ENCODE measurements at places on chromosomes 16 and 17.

DNA sequence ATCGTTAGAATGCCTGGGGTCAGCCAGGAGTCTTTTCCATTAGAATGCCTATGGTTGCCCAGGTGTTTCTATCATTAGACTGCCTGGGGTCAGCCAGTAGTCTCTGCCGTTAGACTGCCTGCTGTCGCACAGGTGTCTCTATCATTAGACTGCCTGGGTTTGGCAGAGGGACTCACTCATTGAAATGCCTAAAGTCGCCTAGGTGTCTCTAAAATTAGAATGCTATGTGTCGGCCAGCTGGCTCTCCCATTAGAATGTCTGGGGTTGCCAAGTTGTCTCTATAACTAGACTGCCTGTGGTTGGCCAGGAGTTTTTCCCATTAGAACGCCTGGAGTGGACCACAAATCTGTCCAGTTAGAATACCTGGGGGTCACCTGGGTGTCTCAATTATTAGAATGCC lies 2266.5 kb downstream of the TP53TG3F start:
- no peak for DNase-seq

GRCh38 chr16:67284699-67285646 lies 5.6 kb downstream of the PLEKHG4 start:
- DNase-seq: no peak

GRCh38 chr16:48014349-48015135 lies 141.3 kb downstream of the ABCC12 start:
- no peak for DNase-seq

- DNase-seq: no peak
Observed at GRCh38 chr16:88847654-88848053, 9.1 kb downstream of the GALNS start.

GRCh38 chr17:36657390-36657762 lies 56.0 kb downstream of the MRM1 start:
- DNase-seq: no peak

DNA sequence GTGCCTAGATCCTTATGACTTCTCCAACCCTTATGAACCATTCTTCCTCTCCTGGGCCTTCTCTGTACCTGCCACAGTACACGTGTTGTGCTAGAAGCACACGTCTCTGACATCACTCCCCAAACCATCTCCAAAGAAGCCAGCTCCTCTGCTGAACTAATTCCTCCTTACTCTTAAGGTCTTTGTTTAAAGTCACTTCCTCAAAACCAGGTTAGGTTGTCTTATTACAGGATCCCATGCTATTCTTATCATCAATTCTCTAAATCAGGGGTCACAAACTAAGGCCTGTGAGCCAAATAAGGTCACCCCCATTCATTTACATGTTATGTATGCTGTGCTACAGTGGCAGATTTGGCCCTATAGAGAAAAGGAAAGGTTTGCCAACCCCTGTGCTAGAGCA lies 4.0 kb downstream of the SUPT6H start:
- no peak for DNase-seq

All from stimulated activated CD4-positive, alpha-beta T cell treated with anti-CD3 and anti-CD28 coated beads, Interleukin-1b, Interleukin-23, amount 100 ng/mL, for 1 hour (primary cell).